ENCODE measurements at places on chromosomes 1 and 21.
A peak's percentile ranks its signal among the peaks of the same experiment; 100 is the strongest.

GRCh38 chr1:77625250-77625649 lies 57.2 kb downstream of the ZZZ3 start:
- H3K27me3 ChIP-seq = no peaks in the 10 kb centered on the region
- H3K27ac ChIP-seq = no peak overlapping the region
- H3K36me3 ChIP-seq = peaks cover 42% of the 10 kb centered on the region
- no peak overlapping the region for H3K4me3 ChIP-seq
- no peak for DNase-seq

DNA sequence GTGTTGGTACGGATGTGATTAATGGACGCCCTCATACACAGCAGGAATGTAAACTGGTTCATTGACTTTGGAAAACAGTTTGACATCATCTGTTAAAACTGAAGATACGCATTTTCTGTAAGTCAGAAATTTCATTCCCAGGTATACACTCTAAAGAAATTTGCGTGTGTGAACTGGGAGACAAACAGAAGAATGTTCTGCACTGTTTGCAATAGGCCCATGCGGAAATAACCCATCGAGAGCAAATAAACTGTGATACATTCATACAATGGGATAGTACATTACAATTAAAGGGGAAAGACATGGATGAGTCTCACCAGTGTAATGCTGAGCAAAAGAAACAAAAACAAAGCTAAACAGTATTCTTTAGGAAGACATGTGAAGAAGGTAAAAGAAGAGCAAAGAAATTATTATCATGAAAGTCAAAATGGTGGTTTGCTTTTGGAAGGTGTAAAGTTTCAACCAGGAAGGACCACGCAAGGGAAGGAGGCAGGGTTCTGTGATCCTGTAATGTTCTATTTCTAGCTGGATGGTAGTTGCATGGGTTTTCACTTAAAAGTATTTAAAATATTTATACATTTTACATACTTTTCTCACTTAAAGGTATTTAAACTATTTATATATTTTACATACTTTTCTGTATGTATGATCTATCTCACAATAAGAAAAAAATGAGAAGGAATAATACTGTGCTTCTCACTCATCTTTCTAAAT lies 30.3 kb downstream of the INTS7 start:
- H3K4me3 ChIP-seq = no peak overlapping the region
- H3K36me3 ChIP-seq = peaks cover 26% of the 10 kb centered on the region
- no peak for DNase-seq
- H3K27ac ChIP-seq = no peak overlapping the region

GRCh38 chr1:62900566-62900965 lies 116.6 kb downstream of the ATG4C start:
- no peak for DNase-seq
- no peak overlapping the region for H3K27ac ChIP-seq
- H3K36me3 ChIP-seq = no peaks in the 10 kb centered on the region
- no peak overlapping the region for H3K4me3 ChIP-seq
- H3K27me3 ChIP-seq = no peaks in the 10 kb centered on the region

- no peaks in the 10 kb centered on the region for H3K27me3 ChIP-seq
- H3K4me1 ChIP-seq = no peaks in the 10 kb centered on the region
- H3K4me3 ChIP-seq = no peak overlapping the region
- H3K36me3 ChIP-seq = no peaks in the 10 kb centered on the region
- no peak overlapping the region for H3K27ac ChIP-seq
Measured at GRCh38 chr1:214990619-214991018, 91.9 kb upstream of the KCNK2 start.

GRCh38 chr1:165717918-165718515 lies 19.7 kb upstream of the ALDH9A1 start:
- DNase-seq = no peak
- no peaks in the 10 kb centered on the region for H3K4me1 ChIP-seq
- H3K27me3 ChIP-seq = peaks cover 3% of the 10 kb centered on the region
- no peak overlapping the region for H3K4me3 ChIP-seq

- H3K4me3 ChIP-seq = no peak overlapping the region
- peaks cover 21% of the 10 kb centered on the region for H3K36me3 ChIP-seq
- DNase-seq = no peak
- peaks cover 20% of the 10 kb centered on the region for H3K4me1 ChIP-seq
Measured at GRCh38 chr1:25896266-25896665, 10.0 kb downstream of the STMN1 start.

DNA sequence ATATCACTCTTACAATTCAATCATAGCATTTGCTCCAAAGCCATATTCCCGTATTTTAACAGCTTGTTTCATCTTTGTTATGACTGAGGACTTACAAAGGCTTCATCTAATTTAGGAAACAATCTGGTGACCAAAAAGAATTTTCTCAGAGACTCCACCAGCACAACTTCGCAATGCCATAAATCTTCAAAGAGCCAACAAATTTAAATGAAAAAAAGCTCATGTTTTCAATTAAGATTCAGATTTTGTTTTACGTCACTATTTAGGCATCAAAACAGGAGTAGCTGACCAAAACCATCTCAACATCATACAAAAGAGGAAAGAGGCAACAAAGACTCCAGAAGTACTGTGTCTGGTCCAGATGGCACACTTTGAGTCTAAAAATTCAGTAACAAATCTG lies 373.3 kb downstream of the TTLL7 start:
- H3K4me3 ChIP-seq = no peak overlapping the region
- no peaks in the 10 kb centered on the region for H3K27me3 ChIP-seq
- no peak overlapping the region for H3K27ac ChIP-seq
- H3K36me3 ChIP-seq = no peaks in the 10 kb centered on the region
- no peak for DNase-seq

DNA sequence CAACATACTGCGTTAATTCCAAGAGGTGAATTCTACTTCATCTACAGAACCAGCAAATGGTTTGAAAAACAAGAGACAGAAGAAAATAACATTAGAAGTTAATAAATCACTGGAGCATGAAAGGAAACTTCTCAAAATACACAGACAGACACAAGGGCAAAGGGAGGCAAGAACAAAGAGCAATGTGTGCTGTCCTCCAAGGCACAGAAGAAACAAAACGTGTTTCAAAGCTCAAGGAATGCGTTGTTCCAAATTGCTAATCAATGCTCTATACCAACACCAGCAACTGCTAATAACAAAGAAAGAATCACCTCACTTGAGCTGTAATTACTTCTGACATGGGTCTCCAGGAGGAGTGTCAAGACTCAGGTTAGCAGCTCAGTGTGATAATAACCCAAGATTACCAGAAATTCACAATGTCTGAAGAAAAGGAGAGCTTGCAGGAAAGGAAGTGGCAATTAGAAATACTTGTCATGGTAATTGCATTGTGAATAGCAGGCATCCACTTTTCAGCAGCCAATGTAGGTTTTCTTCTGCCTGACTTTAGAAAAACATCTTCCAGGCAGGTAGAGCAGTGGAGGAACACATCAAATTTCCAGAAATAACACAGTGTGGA lies 175.4 kb downstream of the SEC16B start:
- peaks cover 8% of the 10 kb centered on the region for H3K27me3 ChIP-seq
- DNase-seq = no peak
- H3K4me1 ChIP-seq = no peaks in the 10 kb centered on the region
- no peak overlapping the region for H3K27ac ChIP-seq
- H3K36me3 ChIP-seq = no peaks in the 10 kb centered on the region
- H3K4me3 ChIP-seq = no peak overlapping the region

- peaks cover 20% of the 10 kb centered on the region for H3K4me1 ChIP-seq
- no peak for DNase-seq
- no peak overlapping the region for H3K27ac ChIP-seq
- H3K36me3 ChIP-seq = no peaks in the 10 kb centered on the region
Measured at GRCh38 chr1:199223936-199224335, 585.1 kb downstream of the PTPRC start.

GRCh38 chr1:182293119-182293589 lies 98.4 kb downstream of the GLUL start:
- no peak for DNase-seq
- H3K4me1 ChIP-seq = no peaks in the 10 kb centered on the region
- H3K36me3 ChIP-seq = no peaks in the 10 kb centered on the region
- H3K27me3 ChIP-seq = no peaks in the 10 kb centered on the region

GRCh38 chr1:116328671-116329070 lies 44.4 kb upstream of the ATP1A1 start:
- H3K27me3 ChIP-seq = no peaks in the 10 kb centered on the region
- peaks cover 56% of the 10 kb centered on the region for H3K4me1 ChIP-seq
- H3K36me3 ChIP-seq = peaks cover 1% of the 10 kb centered on the region

GRCh38 chr1:231596337-231596791 lies 30.2 kb upstream of the DISC1 start:
- no peak overlapping the region for H3K27ac ChIP-seq
- H3K4me1 ChIP-seq = peaks cover 10% of the 10 kb centered on the region
- H3K36me3 ChIP-seq = no peaks in the 10 kb centered on the region
- H3K27me3 ChIP-seq = no peaks in the 10 kb centered on the region
- no peak overlapping the region for H3K4me3 ChIP-seq

GRCh38 chr1:111739925-111740765 lies 950 bp upstream of the INKA2 start:
- peaks cover 44% of the 10 kb centered on the region for H3K27me3 ChIP-seq
- DNase-seq = peak; percentile 30
- peaks cover 18% of the 10 kb centered on the region for H3K4me1 ChIP-seq
- no peak overlapping the region for H3K27ac ChIP-seq

Measured in activated naive CD8-positive, alpha-beta T cell treated with anti-CD3 and anti-CD28 coated beads for 36 hours (primary cell).